ENCODE measurements at places on chromosomes 1 and 21. TPM values are rescaled to one million over a fixed set of nuclear protein-coding genes. Genes with fewer than 3 reads are reported as not detected.

Gene ATXN7L2
- total RNA-seq: 2.5 TPM

Gene C1orf94
- total RNA-seq: not detected

Gene RAB42
- 0.68 TPM for total RNA-seq

Gene SLC44A5
- total RNA-seq: 1.4 TPM

Gene RUNX1
- total RNA-seq: 7.5 TPM

Gene LCE3D
- not detected for total RNA-seq

Gene HTR6
- not detected for total RNA-seq

Gene OR6K3
- not detected for total RNA-seq

Gene NR0B2
- not detected for total RNA-seq

Gene RYR2
- total RNA-seq: 22.0 TPM

All from sigmoid colon (tissue), 7 donors.